CD4-positive, alpha-beta T cell treated with Interleukin-1 beta for 1 hour (primary cell): ENCODE measurements at places on chromosomes 4 and X.

GRCh38 chrX:14038375-14039085, 8.8 kb upstream of the GEMIN8 start:
- DNase-seq: no peak

GRCh38 chrX:114584983-114585842, 1.3 kb downstream of the HTR2C start:
- DNase-seq: no peak

DNA sequence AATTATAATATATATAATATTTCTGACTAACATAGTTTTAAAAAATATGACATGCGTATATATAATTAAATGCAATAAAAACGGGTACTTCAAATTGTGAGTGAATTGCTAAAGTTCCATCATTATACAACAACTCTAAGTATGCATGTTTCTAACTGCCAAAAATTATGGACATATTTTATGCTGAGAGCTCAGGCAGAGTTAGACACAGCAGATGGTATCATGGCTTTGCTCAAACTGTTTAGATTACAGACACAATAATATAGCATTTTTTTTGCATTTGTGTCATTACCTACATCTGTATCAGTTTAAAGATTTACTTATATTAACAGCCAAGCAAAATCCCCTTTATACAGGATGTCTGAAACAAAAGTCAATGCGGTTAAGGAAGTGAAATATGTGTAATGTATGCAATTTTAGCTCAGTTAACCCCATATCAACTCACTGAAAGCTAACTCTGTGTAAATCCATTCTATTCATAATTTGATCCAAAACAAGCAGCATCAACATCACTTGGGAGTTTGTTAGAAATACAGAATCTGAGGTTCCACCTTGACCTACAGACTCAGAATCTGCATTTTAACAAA, 119.1 kb upstream of the CNKSR2 start:
- DNase-seq: no peak

- no peak for DNase-seq
Observed at GRCh38 chr4:112979881-112980421, 69.5 kb upstream of the ANK2 start.

DNA sequence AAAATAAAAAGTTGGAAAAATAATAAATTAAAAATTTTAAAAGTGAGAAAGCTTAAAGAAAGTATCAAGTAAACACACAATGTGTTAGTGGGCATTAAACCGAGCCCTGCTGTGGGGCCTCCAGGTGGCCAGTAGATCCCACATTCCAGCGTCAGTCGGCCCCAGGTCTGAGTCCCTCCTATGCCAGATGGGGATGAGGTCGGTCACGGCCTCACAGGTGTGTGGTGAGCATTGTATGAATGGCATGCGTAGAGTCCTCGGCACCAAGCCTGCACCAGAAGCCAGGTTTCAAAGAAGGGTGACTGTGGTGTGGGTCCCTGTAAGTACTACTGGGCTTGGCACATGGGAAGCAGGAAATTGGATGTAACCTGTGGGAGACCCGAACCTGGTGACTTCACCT, 75.6 kb upstream of the MSX1 start:
- DNase-seq: no peak

GRCh38 chr4:7734651-7735260, 204.9 kb downstream of the AFAP1 start:
- DNase-seq: no peak

- no peak for DNase-seq
Observed at GRCh38 chr4:111480510-111480909, 664.7 kb upstream of the FAM241A start.

DNA sequence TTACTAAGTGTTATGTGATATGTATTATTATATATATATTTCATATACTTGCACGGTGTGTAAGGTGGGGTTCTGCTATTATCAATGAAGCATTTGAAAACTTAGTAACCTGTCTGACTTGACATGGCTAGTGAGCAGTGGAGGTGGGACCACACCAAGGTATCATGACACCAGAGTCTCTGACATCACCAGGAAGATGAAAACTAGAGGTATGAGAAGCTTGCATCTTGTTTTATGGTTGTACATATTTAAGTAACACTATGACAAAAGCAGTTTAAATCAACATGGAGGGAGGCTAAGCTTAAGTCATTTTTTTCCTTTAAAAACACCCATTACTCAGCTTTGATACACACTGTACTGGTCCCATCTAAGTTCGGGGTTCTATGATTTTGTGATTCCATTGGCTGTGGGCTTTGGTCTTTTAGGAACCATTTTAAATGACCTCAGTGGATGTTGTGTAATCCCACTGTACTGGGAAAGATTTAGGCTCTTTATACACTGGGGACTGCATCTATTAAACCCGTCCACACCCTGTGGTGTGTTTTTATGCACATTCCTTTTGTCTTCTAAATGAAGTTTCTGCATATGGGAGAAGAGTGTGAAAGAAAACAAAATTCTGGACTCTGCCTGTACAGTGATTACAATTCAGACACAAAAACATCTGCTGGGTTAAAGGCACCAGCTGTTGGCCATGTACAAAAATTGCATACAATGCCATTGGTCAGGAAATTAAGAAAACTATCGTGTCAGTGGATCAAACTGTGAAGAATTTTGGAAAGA, 570.6 kb downstream of the SPRY1 start:
- no peak for DNase-seq

DNA sequence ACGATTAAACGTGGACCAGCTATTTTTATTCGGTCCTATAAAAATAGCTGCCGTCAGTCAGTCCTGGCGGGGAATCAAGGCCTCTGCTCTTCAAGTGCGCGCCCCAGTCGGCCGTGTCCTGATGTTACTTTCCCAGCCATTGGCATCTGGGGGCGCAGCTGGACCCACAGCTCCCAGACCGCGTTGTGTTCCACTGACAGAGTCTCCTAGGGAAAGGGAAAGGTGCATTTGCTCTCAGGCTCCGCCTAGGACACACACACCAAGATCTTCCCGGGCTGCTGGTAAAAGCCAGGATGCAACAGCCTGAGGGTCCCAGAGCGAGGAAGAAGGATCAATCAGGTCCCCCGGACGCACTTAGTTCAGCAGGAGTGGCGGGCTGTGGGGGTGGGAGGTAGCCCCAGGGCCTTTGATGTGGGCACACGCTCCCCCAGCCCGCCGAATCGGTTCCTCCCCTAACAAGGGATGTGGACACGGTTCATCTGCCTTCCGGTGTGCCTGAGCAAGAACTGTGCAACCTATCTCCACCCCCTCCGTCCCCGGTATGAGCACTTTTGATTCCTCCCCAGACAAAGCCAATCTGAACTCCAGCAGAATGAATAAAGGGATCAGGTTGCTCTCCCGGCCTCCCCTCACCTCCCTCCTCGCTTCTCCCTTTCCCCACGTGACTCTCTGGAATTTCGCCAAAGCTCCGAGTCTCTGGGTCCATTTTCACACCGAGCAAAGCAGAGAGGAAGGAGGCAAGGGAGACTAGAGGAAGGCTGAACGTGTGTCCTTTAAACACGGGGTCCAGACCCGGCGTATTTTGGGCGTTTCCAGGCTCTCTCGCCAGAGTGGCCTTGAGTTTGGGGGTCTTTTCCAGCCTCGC, 626 bp upstream of the FRAS1 start:
- DNase-seq: no peak

DNA sequence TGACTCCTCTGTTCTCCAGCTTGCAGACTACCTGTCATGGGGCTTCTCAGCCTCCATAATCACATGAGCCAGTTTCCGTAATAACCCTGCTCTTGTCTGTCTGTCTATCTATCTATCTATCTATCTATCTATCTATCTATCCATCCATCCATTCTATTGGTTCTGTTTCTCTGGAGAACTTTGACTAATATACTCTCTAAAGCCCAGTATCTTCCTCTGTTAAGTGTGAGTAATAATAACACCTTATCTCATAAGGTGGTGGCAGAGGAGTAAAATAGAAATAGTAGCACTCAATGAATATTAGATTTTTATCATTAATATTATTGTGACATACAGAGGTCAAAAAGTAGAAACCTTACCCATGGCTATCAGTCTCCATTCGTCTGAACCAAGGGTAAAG, 177.9 kb upstream of the PGRMC2 start:
- DNase-seq: no peak

DNA sequence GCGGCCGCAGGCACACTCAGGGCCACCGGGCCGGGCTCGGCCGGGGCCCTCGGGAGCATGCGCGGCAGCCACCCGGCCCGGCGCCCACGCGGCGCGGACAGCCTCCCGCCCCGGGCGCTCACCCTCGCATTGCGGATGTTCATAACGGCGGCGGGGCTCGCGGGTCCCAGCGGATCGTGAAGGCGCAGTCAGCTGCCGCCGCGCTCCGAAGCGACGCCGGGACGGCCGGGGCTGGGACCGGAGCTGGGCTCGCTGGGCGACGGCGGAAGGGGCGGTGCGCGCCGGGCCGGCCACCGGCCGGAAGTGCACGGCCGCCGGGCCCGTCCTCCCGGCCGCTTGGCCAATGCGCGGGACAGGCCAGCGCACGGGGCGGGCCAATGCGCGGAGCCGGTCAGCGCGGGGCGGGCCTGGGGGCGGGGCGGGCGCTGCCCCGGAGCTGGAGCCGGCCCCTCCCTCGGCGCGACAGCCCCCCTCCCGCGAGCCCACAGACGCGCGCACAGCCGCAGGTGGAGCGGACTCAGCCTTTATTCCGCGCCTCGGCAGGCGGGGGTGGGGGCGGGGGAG, at the start of gene NAA10:
TSS of gene NAA10 (minus strand) at position 276 of the 564 bp plus-strand sequence. CDS start at position 143, 133 bp downstream.
- DNase-seq: peak; percentile 74

- no peak for DNase-seq
Observed at GRCh38 chrX:8191022-8191421, 20.0 kb upstream of the VCX2 start.

- no peak for DNase-seq
Observed at GRCh38 chr4:128362760-128363159, 75.1 kb upstream of the PGRMC2 start.

GRCh38 chrX:64977830-64978229, 1.6 kb upstream of the ZC4H2 start:
- no peak for DNase-seq

DNA sequence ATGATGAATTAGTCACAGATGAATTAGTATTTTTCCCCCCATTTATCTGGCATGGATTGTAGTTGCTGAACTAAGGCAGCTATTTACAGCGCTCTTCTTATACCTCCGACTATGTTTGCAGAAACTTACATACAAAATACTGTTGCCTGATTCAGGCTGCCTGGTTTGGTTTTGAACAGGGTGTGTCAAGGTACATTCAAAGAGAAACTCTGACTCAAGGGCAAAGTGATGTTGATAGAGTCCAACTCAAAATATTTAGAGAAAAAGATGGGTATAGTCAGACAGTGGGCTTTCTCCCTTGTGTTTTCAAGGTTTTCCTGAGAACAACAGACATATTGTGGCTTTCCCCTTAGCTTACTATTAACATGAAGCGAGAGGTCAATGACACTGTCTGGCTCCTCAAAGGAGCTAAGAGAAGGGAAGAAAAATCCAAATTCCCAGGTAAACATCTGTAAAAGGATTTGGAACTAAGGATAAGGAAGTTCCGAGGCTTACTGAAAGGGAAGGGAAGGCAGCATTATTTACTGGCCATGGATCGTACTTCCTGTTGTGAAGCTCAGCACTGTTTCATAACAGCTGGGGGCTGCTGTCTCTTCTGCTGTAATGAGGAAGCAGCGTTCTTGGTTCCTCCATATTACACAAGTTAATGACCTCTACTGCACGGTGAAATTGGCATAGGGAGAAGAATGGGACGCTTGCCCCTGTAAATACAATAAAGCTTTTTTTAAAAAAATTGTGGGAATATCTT, 30.9 kb downstream of the FAM9C start:
- peak; percentile 54 for DNase-seq

DNA sequence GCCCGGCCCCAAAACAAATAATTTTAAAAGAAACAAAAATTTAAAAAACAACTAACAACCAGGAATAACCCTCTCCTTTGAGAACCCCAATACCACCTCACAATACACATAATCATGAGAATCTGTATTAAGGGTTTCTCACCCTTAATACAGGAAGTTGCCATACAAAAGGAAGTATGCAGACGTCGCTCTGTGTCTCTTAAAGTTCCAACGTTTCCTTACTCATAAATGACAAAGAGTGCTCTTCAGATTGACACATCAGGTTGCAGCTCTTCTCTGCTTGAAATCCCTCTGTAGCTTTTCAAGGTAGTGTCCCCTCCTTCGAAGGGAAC, 73.9 kb upstream of the IRF2 start:
- no peak for DNase-seq

DNA sequence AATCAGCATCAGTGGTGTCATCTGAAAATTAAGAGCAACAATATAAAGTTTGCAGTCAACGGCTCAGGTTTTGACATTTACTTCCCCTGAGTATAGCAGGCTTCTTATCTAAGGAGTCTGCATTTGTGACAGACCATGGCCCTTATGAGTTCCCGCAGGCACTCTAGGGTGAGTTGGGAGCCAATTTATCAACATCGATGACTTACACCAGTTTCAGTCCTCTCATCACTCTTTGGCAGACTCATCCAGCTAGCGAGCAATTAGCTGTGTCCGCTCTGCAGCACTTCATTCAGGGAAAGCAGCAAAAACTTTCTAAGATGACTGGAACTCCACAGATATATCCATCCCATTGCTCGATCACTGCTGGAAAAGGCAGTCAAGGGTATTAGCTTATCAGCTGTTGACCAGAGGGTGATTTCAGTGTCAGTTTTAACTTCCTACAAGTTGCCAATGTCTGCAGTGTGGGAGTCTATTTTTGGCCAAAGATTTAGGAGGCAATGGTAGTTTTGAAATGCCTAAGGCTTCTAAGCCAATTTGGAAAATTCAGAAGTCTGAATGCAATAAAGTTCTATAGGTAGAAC, 625.1 kb upstream of the TENM3 start:
- no peak for DNase-seq

- DNase-seq: no peak
Observed at GRCh38 chr4:42626629-42627146, 30.2 kb downstream of the ATP8A1 start.

GRCh38 chr4:39587881-39588280, 50.8 kb downstream of the SMIM14 start:
- DNase-seq: no peak

DNA sequence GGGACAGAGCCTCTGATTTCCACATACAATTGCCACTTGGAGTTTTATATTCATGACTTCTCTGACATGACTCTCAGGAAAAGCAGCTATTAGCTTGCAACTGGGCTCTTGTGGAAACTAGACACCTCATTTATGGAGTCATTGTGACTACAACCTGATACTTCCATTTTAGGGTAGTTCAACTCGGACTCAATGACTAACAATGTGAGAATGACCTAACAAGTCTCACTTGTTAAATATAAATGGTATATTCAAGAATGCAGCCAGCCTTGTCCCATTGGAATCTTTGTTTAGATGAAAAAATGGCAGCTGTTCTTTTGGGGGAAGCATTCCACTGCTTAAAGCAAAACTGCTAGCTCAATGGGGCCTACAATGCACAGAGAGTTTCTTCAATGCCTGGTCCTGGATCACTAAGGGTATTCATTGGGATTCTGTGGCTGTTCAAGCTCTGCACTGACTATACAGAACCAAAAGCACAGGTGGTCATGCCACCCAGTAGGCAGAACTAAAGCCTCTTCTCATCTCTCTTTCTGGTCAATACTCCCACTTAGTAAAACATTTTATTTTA, 36.5 kb upstream of the GLRA3 start:
- DNase-seq: no peak

GRCh38 chr4:127656047-127656680, 23.4 kb downstream of the INTU start:
- no peak for DNase-seq
